ENCODE measurements at places on chromosomes 16 and 17.

GRCh38 chr17:40287494-40288369, at the start of gene CDC6:
TSS of gene CDC6 (plus strand) at chr17:40287879. CDS start at chr17:40289421, 1,542 bp downstream.
- DNase-seq = peak; percentile 97

DNA sequence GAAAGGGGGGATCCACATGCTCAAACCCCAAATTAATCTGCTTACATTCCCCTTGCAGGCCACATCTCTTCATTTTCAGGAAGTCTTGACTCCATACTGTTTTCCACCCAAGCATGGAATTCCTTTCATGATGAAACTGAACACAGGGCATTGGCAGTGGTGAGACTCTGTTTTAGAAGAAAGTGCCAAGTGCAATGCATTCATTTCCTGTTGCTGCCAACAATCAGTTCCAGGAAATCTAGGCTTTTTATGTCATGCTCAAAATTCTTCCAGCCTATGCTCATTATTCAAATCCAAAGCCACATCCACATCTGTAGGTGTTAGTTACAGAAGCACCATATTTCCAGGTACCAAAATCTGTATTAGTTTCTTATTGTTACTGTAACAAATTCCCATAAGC, 4.1 kb downstream of the CCL2 start:
- no peak for DNase-seq

- no peak for DNase-seq
Measured at GRCh38 chr17:42459801-42460281, 1.2 kb downstream of the ATP6V0A1 start.

DNA sequence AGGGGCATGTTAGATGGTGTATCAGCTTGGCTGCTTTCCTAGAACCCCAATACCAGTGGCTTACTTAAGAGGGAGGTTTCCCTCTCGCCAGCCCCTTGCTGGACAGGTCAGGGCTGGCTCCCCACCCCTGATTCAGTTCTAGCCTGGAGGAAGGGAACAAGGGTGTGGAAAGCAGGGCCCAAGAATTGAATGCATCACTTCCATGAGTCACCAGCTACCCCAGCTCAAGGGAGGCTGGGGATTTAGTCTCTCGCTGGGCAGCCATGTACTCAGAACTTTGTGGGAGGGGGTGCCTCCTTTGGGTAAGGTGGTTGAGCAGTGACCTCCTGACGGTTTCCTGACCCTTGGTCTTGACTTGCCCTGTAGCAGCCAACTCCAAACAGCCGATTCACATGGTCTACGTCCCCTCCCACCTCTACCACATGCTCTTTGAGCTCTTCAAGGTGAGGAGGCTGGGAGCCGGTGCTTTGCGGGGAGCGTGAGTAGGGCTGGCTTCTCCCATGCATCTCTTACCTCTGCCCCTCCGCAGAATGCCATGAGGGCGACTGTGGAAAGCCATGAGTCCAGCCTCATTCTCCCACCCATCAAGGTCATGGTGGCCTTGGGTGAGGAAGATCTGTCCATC, 12.8 kb downstream of the PDK2 start:
- no peak for DNase-seq

DNA sequence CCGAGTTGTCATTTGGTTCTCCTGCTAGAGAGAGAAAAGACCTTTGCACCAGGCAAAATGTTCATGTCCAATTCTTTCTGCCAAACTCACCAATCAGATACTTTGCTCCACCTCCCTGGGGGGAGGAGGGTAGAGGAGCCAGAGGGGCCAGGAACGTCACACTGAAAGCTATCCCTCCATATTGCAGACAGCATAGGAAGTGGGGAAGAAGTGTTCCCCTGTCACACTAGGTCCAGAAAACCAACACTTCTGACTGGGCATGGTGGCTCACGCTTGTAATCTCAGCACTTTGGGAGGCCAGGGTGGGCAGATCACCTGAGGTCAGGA, 9.5 kb downstream of the HSD17B2 start:
- no peak for DNase-seq

- DNase-seq = peak; percentile 55
Measured at GRCh38 chr17:68172461-68172954, 75.3 kb upstream of the AMZ2 start.

Data from stimulated activated CD8-positive, alpha-beta memory T cell treated with anti-CD3 and anti-CD28 coated beads, Interleukin-7, amount 100 ng/mL, for 24 hours (primary cell).